ENCODE measurements at places on chromosomes 1 and 21.

DNA sequence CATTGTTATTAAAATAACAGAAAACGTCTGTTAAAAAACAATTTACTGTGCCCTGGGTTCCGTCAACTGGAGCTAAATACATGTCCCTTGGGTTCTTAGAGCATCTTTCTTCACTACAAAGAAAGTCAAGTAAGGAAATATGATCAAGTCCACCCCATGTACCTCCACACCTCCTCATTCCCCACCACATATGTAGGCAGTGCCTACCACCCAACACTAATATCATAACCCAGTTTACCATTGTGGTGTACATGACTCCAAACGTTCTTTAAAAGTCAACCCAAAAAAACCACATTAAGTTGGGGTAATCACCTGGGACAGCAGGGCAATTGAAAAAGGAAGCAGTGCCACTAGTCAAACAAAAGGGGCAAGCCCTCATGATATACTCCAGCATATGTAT is 7.8 kb upstream of the LRRC52 start:
- no peak for DNase-seq

GRCh38 chr1:93768380-93768863 is 86.8 kb upstream of the BCAR3 start:
- no peak for DNase-seq

GRCh38 chr1:168932539-168932938 is 174.0 kb upstream of the ATP1B1 start:
- DNase-seq, result no peak

GRCh38 chr1:214445831-214446614 is 105.4 kb downstream of the PTPN14 start:
- no peak for DNase-seq

DNA sequence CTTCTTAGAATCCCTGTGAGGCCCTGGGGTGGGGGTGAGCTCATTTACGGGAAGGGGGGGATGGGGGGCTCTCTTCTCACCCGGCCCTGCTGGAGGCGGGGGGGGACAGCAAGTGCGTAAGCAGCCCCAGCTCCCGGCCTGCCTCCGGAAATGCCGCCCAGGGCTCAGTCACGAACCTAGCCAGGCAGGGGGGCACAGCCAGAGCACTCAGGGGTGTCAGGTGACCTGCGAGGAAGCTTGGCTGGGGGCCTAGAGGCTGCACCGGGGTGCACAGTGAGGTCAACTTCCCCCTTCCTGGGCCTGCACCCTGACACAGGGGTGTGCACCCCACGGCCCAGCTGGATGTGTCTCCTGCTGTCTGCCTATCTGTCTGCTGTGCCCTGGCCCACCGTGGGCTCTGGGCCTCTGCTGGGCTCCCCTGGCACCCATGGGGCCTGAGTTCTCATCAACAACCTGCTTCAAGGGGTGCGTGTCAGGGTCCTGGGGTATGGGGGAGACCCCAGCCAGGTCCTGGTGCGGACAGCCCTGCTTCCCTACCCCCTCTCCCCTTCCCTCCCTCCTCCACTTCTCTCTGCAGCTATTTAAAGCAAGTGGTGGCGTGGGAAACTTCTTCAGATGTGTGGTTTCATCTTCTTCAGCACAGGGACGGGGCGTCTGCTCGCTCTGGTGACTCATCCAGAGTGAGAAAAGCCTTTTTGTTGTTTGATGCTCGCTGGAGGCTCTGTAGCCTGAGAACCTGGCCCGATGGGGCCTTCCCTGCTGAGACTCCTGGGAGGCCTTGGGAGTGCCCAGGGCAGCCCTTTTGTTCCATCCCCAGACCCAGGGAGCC is 92.5 kb upstream of the RUNX3 start:
- peak; percentile 95 for DNase-seq

- DNase-seq, result no peak
Measured at GRCh38 chr1:27122652-27123051, 32.3 kb downstream of the SLC9A1 start.

DNA sequence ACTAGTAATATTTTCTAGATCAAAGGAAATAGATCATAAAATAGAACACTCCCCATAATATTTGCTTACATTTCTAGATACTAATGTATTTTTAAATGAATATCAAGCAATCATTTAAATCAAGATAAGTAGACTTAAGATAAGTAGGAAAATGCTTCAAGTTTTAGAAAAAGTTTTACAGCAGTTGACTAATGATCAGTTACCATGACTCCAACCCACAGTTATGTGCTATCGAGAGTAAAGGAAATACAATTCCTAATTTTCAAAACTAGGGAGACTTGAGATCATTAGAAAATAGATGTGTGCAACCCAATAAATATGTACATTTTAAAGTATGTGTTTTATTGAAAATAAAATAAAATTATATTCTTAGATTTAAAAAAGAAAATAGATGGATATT is 95.0 kb downstream of the DENND1B start:
- DNase-seq, result no peak

DNA sequence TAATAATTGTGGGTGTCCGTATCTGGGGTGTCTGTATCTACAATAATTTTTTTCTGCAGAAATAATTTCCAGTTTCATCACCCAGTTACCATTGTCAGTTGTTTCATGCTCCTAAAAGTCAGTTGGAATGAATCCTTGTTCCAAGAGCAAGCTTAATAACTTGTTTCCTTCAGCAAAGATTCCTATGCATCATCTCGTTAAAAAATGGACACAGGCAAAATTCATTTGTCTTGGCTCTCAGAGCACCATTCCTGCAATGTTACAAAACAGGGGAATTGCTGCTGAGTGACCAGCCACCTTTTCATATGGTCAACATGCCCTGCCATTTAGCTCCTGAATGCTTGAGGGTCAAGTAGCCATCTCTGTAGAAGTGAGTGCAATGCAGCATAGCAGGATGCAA is 393.4 kb downstream of the KCNT2 start:
- DNase-seq, result no peak

DNA sequence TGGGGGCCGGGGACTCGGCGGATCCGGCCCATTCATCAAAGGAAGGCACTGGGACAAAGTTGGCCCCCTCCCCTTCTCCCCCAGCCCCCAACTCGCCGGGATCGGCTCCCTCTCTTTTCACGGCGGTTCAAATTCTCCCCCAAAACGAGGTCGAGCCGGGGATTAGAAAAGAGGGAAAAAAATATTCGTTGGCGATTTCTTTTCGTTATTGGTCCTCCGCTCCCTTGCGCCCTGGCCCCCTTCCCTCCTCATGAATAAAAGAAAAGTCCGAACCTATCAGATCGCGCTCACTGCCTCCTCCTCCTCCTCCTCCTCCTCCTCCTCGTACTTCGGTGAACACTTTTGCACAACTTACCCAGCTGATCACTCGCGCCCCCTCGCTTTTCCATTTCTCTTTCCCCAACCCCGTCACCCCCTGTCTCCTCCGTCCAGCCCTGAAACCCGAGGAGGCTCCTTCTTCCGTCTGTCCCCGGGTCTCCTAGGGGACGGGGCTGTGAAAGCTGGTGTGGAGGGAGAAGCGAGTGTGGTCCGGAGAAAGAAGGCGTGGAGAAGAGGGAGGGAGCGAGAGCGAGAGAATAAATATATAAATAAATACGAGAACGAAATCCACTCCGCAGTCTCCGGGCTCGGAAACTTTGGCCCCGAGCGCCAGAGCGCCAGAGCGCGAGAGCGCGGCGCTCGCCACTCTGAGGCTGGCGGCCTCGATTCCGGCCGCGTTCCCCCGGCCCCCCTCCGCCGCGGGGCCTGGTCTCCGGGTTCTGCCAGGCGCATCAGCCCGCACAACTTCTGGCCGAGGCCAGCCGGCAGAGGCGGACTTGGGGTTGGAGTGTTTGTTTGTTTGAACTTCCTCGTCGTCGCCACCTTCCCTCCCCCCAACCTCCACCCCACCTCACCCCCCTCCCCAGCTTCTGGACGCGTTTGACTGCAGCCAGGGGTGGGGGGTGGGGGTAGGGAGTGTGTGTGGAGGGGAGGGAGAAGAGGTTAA is at the start of gene PAX7:
Gene PAX7 (plus strand): TSS at position 336 of the 985 bp plus-strand sequence. CDS start 758 bp downstream, outside the sequence.
- DNase-seq, result no peak

- DNase-seq, result no peak
Measured at GRCh38 chr1:99675994-99676393, 30.1 kb downstream of the PALMD start.

DNA sequence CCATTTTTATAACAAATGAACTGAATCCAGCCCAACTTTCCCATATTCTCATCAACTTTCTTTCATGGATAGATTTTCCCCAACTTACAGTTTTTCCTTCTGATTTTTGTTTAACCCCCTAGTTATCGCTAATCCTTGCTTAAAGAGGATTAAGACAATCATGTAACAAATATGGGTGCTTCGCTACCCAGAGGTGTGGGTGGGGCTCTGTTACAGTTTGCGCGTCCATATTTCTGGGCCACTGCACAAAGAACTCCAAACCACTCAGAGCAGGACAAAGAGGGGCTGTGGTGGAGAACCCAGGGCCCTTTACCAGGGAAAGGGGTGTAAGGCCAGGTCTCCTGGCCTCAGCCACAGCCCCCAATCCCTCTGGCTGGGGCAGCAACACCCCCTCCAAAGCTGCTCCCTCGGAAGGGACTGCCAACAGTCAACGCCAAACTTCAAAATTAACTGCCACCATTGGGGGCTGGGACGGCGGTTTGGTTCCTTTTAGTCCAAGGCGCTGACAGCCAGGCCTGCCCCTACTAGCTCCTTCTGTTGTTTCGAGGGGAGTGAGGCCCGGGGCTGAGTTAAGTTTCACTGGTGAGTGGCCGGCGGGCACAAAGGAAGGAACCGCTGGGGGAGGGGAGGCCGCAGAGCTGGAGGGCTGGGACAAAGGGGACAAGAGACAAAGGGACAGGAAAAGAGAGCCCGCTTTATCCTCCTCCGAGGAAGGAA is 27.9 kb downstream of the SSBP3 start:
- no peak for DNase-seq

GRCh38 chr1:159945483-159946241 is at the start of gene IGSF9:
Gene IGSF9 (minus strand): TSS chr1:159945613. CDS start chr1:159943454, 2,159 bp downstream.
- DNase-seq, result peak; percentile 75

- DNase-seq, result peak; percentile 92
Measured at GRCh38 chr1:15949453-15950245, 26.3 kb downstream of the ZBTB17 start.

DNA sequence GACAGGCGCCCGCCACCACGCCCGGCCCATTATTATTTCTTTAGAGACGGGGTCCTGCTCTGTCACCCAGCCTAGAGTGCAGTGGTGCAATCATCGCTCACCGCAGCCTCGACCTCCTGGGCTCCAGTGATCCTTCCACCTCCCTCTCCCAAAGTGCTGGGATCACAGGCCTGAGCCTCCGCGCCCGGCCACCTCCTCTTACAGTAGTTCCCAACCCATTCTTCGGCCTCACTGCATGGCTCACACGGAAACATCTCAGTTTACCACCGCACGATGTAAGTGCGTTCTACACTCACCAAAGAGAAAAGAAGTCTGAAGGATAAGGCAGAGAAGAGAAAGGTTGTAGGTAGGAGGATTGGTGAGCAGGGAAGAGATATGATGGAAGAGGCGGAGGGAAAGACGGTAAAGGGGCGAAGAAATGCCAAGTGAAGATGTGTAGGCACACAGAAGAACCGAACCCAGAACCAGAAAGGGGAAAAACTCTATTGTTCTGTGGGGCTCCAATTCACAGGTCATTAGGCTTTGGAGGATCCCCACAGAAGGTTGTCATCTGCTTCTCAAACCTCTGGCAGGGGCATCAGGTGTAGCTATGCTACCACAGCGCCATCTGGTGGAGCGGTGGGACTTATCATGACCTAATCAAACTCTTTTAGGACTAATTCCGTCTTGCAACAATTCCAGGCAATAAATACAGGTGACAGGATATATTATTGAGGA is 504.2 kb downstream of the SMYD3 start:
- DNase-seq, result peak; percentile 82

GRCh38 chr1:70436622-70437251 is 25.7 kb downstream of the CTH start:
- no peak for DNase-seq

DNA sequence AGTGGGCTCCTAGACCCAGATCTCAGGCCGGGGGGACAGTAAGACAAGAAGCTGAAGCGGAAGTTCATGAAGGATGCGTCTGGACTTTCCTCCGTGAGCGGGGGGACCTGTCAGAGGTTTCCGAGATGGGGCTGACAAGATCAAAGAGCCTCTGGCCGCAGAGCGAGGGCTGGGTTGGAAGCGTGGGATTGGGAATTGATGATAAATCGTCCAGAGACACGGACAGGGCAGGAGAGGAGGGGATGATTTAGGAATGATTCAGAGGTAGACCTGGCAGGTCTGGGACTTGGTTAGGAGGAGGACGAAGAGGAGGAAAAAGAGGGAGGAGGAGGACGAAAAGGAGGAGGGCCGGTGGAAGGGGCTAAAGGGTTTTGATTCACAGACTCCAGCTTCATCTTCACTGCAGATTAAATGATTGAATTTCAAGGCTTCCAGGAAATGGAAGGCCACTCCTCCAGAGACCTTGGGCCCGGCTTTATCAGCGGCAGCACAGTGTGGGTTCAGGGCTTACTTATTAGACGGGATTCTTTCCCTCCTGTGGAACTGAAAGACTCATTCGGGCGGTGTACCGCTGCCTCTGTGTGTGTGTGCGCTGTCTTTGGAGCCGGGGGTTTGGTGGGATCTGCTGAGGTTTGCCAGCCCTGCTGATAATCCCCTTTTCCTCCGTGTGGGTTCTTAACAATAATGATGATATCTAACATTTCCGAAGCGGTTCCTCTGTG is 85.7 kb upstream of the SLC45A1 start:
- no peak for DNase-seq

GRCh38 chr1:10387677-10388386 is 11.0 kb upstream of the PGD start:
- DNase-seq, result no peak

- DNase-seq, result no peak
Measured at GRCh38 chr21:27740084-27740483, 773.2 kb upstream of the ADAMTS5 start.

DNA sequence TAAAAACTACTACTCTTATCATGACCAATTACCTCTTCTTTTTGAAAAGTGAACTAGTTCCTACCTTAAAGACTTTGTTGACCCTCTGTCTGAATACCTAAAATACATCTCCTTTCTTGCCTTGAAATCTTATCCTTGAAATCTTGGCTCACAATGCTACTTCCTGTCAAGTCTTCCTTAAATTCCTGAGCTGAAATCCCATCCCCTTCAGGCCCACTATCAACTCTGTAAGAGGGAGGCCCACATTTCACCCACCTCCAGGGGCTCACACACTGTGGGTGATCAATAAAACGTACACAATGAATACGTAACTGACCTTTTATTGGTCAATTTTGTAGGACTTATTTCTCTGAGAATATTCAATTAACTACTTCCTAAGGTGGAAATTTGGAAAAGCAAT is 88.0 kb downstream of the APP start:
- DNase-seq, result no peak

GRCh38 chr1:17653728-17654351 is 101.3 kb upstream of the ACTL8 start:
- DNase-seq, result no peak

DNA sequence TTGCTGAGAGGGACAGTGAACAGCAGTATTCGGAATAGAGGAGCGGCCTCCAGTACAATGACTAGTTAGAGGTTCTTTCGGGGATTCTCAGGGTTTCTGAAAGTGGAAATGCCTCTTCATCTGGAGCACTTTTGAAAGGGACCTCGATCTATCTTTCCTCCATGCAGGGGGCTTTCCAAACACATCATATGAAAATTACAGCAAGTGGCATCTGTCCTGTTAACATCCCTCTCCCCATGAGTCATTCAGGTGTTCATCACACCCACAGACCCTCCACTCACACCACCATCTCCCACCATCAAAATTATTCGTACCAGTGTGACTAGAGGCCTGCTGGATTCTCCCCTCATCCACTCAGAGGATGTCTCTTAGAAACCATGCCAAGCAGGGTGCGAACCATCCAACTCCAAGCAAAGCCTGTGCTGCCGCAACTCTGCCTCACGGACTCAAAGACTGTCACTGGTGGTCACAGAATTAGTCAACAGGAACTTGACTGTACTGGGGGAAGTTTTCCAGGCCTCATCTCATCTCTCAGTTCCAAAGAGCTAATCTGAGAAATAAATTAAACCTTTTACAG is 211.1 kb downstream of the MRPL39 start:
- no peak for DNase-seq
